NK-92 treated with Interleukin-12 subunit alpha and Interleukin-12 subunit beta, amount 100 ng/mL, for 24 hours (cell line): ENCODE measurements at places on chromosomes 5 and 9.
A peak's percentile ranks its signal among the peaks of the same experiment; 100 is the strongest.

DNA sequence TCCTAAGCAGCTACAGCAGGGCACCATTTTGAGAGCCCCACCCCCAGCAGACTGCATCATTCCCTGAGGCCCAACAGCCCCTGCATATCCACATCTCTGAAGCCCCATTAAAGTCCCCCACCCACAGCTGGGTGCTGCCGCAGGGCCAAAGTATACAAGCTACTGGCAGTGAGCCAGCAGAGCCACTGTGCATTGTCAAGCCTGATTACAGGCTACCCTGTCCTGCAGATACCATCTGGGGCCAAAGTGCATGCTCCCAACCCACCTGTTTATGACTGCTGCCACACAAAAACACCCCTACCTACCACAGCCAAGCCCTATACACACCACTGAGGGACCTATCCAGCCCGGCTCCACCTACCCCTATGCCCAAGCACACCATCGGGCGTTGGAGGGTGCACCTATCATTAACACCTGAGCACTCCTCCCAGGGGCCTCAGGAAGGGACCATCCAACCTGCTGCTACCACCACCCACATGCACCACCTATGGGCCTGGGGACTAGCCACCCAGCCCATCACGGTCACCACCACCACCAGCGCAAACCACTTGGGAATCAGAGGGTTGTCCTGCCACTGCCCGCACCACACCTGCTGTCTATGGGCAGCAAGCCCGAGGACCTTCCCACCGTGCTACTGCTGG, 105.0 kb downstream of the PLPP1 start:
- DNase-seq: no peak

- no peak for DNase-seq
These were observed 2.3 kb downstream of the NACC2 start for GRCh38 chr9:136092741-136093140.

- no peak for DNase-seq
These were observed 152.7 kb upstream of the FOXD4L5 start for GRCh38 chr9:65437724-65438123.

DNA sequence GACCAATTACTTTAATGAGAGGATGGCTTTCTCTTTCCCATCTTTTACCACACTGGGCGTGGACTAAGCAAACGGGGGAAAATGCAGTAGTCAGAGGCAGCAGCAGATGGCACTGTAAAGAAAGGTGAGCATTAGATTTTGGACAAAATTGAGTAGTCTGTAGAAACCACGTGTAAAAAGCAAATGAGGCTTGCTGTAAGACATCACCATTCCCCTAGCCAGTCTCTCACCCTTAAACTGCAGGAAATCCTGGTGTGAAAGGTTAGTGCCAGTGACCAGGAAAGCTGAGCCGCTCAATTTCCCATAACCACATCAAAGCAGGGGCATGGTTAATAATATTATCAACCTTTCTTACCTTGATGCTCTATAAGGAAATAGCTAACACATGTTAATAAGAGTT, 31.8 kb downstream of the SPATA31C2 start:
- DNase-seq: no peak

GRCh38 chr9:35832814-35833213, 3.8 kb downstream of the TMEM8B start:
- DNase-seq: no peak

- no peak for DNase-seq
These were observed 8.3 kb downstream of the ZNF483 start for GRCh38 chr9:111533099-111533790.

DNA sequence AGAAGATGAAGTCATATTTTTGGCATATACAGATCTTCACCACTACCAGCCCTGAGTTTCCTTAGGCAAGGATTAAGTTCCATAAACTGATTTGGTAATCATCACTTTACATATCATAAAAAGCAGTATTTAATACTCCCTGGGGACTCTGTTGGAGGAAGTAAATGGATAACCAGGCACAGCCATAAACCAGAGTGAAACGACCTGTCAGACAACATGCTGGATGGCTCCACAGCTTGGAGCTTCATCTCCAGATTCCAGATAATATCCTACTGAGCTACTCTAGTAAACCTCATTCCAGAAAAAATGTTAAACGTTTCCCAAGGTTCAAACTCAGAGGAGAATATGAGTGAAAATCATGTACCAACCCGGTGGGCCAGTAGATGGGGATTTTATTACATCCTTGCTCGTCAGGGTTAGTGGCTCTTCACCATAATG, 109.2 kb downstream of the BASP1 start:
- DNase-seq: no peak

GRCh38 chr9:95425910-95426551, 90.7 kb downstream of the PTCH1 start:
- DNase-seq: no peak

DNA sequence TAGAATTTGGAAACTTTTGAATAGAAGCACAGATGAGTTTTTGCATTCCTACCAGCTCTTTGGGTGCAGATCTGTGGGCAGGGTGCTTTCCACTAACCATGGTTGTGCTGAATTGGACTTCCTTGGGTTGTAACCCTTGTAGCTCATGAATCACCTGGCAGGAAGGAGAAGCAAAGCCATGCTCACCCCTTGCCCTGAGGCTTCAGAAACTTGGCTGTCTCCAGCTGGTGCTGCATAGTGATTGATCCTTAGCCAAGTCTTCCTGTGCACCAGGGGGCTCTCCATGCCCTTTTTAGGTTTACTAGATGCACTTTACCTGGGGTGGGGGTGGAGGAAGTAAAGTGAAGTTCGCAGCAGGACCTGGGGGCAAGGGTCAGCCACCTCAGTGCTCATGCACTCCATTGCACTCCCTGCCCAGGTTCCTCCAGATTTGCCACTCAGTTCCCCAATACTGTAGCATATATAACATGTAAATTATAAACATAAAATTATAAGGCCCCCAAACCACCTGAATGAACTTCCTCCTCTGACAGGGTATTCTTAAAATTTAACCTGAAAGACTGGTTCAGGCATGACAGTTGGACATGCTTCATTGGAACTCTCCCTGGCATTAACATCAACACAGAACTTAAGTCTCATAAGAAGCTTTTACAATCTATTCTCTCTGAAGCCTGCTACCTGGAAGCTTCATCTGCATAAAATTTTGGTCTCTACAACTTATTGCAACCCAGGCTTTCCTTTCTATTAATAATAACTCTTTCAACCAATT, 25.8 kb upstream of the IFNA14 start:
- no peak for DNase-seq

DNA sequence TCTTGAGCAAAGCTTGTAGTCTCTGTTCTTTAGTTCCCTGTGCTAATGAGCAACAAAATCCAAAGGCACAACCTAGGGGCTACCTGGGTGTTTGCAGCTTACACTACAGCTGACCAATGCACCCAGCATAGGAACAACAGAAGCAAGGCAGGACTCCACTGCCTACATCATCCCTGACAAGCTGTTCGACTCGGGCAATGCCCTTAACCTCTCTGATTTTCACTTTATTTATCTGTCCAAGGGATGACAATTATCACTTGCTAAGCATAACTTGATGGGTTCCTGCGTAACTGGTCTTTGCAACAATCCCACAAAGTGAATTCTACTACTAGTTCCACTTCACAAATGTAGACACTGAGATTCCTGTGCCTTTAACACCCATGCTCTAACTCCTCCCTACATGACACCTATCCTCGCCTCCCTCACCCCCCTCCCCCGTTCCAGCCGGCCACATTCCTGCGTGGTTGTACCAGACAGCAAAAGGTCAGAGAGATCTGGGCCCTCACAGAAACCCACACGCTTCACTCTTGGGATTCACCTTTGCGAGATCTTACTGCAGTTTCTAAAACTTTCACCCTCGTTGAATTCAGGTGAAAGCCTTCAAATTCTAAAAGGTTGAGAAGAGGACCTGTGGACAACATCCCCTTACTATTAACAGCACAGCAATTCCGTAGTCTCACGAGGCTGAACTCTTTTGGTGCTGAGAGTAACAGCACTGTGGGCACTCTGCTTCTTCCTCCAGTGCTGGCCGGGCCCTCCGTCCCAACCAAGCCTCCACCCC, 995 bp downstream of the IPPK start:
- no peak for DNase-seq

- no peak for DNase-seq
These were observed 37.0 kb downstream of the DUSP1 start for GRCh38 chr5:172733974-172734346.

DNA sequence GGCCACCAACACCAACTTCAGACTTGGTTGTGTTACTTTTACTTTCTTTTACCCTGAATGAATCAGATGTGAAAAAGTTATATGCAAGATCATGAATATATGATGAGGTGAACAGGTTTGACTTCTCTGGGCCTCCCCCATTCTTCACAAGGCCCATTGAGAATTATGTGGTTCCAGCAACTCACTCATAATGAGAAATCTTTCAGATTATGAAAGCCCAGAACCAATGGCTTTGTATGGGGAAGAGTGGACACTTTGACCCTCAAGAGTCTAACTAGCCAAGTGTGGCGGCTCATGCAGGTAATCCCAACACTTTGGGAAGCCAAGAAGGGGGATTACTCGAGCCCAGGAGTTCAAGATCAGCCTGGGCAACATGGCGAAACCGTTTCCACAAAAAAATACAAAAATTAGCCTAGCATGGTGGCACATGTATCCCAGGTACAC, 16.1 kb upstream of the LNPEP start:
- peak; percentile 13 for DNase-seq

DNA sequence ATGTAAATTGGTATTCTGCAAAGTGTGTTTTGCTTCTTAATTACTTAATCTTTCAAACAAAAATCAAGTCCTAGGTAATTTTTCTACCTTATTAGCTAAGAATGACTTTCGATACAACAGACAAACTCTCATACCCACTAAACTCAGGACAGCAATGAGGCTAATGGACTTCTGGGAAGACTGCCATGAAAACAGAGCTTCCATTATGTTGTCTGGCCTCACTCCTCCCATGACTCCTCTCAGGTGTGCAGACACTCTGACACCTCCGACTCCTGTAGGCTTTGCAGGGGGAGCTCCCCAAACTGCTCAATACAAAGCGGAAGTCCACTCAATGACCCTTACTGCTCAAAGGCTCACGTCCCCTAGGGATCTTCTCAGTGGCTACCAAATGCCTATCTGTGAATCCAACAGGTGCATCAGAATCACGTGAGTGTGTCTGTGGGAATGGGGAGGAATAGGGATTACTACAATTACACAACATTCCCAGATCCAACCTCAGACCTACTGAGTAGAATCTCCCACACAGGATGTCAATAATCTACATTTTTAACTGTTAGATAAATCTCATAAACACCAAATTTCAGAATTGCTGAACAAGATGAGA, 289.9 kb downstream of the RAB3C start:
- no peak for DNase-seq

- DNase-seq: no peak
These were observed 528.7 kb upstream of the ZNF608 start for GRCh38 chr5:125274938-125275724.

- DNase-seq: no peak
These were observed 91.8 kb downstream of the TLE1 start for GRCh38 chr9:81597419-81598122.

GRCh38 chr9:69391946-69392345, 66.9 kb downstream of the ENTREP1 start:
- no peak for DNase-seq

DNA sequence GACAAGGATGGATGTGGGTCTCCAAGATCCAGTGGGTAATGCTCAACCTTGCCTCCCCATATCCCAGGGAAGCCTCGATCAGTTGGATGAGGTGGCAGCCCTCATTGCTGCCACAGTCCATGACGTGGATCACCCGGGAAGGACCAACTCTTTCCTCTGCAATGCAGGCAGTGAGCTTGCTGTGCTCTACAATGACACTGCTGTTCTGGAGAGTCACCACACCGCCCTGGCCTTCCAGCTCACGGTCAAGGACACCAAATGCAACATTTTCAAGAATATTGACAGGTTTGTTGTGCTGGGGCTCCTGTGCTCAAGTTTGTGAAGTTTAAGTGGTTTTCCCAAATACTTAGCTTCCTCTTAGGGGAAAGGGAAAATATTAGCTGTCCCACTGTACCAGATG, 74.0 kb downstream of the WDR41 start:
- no peak for DNase-seq

DNA sequence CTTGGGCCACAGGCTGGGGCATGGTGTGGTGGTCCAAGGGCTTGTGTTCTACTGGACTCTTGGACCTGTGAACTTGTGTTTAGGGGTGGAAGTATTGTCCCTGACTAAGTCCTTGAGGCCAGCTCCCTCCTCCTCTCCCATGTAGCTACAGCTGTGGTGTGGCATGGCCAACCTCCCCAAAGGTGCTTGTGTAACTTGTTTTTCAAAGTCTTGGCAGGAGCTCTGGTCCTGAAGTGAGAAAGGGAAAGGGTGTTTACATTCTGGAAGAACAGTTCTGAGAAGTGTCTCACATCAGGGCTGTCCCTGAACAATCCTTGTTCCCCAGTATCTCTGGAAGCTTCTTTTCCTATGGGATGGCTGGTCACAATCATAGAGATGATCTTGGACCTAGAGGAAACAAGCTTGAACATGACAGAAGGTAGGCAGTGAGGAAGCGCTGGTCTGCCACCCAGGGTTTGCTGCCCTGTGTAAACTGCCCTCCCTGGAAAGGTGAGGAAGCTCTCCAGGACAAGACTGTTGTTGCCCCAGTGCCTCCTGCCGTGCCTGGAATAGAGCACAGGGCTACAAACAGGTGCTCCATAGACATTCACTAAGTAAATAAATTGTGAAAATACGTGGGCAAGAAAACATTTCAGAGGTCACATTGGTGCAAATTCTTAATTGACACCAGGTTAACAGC, 64.6 kb upstream of the KLF9 start:
- no peak for DNase-seq

DNA sequence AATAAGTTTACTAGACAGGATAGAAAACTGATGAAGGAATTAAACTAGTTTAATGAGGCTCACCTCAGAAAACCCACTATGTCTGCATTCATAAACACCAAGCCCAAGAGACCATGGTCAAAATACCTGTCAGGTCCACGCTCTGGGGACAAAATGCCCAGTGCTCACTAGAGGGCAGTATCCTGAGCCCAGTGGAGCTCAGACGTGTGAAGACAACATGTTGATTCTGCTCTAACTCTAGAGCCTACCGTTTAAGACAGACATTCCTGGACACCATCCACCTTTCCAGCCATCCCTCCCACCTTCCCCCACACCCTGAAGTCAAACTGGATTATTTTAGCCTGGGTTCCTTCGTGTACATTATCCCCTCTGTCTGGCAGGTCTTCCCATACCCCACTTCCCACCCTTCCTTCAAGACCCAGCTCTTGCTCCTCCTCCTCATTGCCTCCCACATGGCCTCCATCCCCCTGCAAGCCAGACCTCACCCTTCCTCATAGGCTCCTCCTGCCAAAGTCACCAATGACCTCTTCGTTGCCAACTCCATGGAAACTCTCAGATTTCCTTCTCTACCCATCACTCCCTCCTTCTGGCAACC, 142.3 kb upstream of the FSTL4 start:
- DNase-seq: no peak

DNA sequence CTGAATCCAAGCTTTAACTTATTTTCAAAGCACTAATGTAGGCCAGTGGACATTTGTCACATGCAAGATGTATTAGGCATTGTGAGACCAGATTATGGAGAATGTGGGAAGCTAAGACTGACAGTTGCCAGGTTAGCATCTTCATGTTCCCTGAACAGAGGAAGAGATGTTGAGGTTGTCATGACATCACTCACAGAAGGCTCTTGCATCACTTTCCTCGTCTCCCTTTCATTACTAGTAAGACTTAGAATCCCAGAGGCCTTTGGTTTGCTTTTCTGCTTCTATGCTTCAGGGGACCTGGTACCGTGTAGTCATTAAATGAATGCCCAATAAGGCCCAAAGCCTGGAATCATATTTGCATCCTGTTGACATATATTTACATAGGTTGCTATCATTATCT, 76.4 kb upstream of the RPS23 start:
- no peak for DNase-seq

GRCh38 chr9:98367371-98367900, 112.0 kb upstream of the TBC1D2 start:
- no peak for DNase-seq
